Endothelial cell of umbilical vein (primary cell): ENCODE measurements at places on chromosomes 13 and 19. TPM values are rescaled to one million over a fixed set of nuclear protein-coding genes. Genes with fewer than 3 reads are reported as not detected.

DNA sequence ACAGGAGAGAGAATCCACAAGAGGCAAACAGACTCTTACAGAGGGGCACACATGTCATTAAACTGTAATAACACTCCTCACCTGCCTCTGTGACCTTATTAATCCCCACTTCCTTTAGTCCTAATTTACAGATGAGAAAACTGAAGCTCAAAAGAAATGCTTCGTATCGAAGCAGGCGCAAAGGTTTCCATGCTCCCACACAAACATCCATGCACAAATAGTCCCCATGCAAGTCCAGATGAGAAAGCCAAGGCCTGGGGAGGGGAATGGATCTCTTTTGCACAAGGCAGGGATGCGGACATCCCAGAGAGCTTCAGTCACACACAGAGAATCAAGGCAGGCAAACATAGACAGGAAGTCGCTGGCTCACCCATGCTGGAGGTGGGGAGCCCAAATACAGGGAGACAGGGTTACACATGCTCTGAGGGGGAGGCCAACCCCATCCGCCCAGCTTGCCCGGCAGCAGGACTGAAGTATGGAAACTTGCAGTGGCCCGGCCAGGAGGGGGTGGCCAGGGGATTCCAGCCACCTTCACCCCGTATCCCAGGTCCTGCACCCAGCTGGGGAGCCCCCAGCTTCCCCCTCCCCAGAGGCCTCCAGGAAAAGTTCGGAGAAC lies 468 bp downstream of the S1PR5 start:
- H3K4me1 ChIP-seq: peaks cover 2% of the 10 kb centered on the region
- peaks cover 69% of the 10 kb centered on the region for H3K27me3 ChIP-seq

Gene APOC4
- polyA plus RNA-seq: not detected in 2 replicates

DNA sequence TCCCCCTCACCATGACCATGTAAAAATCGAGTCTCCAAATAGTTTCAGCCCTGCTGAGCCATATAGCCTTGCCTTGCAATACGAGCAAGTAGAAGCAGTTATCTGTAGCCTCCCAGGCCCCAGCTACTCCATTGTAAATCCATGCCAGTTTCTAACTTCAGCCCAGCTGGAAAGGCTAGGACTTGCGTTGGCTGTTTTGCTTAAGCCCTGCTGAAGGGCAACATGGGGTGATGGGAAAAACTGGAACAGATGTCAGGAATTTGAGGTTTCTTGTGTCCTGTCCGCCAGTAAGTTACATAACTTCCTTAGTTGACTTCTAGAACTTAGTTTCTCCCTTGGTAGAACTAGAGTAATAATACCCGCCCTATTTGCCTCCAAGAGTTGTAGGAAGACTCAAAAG lies 216.0 kb upstream of the SERP2 start:
- no peaks in the 10 kb centered on the region for H3K36me3 ChIP-seq
- peaks cover 3% of the 10 kb centered on the region for H3K4me1 ChIP-seq
- H3K27me3 ChIP-seq: peaks cover 2% of the 10 kb centered on the region
- no peak for DNase-seq

DNA sequence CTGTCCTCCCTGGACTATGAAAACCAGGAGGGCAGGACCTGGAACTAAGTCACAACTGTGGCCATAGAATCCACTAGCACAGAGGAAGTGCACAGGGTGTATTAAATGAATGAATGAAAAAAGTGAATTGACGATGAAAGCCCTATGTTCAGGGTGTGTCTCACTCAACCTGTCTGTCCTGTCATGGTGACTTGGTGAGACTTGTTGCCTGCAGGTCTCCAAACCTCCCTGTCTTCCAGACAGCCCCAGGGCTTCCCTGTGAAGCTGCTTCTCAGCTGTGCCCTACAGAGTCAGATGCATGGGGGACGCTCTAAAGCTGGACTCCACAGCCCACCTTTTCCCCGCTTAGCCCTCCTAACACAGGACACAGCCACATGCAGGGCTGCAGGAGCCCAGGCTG lies 4.8 kb upstream of the IGFL1 start:
- no peaks in the 10 kb centered on the region for H3K4me1 ChIP-seq
- no peaks in the 10 kb centered on the region for H3K27me3 ChIP-seq
- no peaks in the 10 kb centered on the region for H3K36me3 ChIP-seq
- no peak for DNase-seq
- H3K4me3 ChIP-seq: no peak overlapping the region

- no peak for DNase-seq
- H3K27me3 ChIP-seq: peaks cover 12% of the 10 kb centered on the region
- H3K4me3 ChIP-seq: no peak overlapping the region
- H3K36me3 ChIP-seq: no peaks in the 10 kb centered on the region
- H3K27ac ChIP-seq: no peak overlapping the region
Measured at GRCh38 chr19:7863157-7863970, 10.8 kb downstream of the PRR36 start.

Gene RXFP2
- polyA plus RNA-seq: not detected in 2 replicates

DNA sequence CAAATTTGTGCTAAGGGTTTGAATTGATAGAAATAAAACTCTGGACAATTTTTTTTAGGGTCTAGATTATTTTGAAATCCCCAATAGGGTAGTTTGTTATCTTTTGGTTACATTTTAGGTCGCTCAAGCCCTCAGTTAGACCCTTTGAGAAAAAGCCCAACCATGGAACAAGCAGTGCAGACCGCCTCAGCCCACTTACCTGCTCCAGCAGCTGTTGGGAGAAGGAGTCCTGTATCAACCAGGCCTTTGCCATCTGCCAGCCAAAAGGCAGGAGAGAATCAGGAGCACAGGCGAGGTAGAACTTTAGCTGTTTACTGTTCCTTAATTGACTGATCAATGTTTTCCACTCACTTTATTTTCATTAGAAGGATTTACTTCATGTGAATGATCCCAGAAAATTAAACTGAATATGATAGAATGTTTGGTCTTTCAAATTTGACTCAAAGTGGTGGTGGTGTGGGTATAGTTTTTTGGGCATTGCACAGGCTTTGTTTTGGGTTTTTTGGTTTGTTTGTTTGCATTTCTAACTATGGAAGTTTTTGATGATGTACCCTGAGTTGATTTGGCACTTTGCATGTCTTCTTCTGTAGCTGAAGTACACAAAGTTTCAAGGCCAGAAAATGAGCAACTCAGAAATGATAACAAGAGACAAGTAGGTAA lies 39.2 kb upstream of the GARRE1 start:
- H3K27ac ChIP-seq: no peak overlapping the region
- H3K4me1 ChIP-seq: peaks cover 11% of the 10 kb centered on the region
- H3K27me3 ChIP-seq: no peaks in the 10 kb centered on the region
- no peak overlapping the region for H3K4me3 ChIP-seq

Gene BRSK1
- 0.33 and 0.68 TPM in 2 replicates for polyA plus RNA-seq

DNA sequence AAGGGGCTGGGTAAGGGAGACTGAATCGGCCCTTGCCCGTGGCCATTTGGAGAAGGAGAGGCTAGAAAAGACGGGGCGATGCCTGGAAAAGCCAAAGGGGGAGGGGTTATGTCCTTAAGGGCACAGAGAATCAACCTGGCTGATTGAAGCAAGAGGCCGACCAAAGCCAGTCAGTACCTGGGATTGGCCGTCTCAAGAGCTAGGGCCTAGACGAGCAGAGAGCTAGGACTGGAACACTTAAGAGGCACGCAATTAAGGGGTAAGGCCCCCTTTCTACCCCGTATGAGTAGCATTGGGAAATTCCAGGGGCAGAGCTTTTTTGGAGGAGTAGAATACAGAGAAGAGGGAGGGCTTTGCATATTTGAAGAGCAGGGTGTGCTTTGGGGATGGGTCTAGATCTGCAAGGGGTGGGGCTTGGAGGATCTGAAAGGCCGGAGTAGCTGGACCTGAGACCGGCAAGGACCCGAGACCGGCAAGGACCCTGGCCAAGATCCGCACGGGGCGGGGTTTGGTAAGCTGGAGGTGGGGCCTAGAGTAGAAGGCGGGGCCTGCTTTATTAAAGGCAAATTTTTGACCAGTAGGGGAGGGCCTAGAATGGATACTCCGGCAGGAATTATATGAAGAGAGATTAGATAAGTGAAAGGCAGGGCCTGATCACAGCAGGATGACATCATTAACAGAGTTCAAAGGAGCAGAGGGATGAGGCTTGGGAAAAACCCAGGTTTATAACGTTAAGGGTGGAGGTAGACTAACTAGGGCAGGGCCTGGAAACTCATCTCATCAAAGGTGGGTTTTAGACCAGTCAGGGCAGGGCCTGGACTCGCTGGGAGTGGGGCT lies 10.7 kb upstream of the CACNG6 start:
- peak; percentile 83 for DNase-seq
- peak overlapping the region; percentile 73 for H3K27ac ChIP-seq
- H3K27me3 ChIP-seq: no peaks in the 10 kb centered on the region
- H3K4me3 ChIP-seq: peak overlapping the region; percentile 70
- H3K4me1 ChIP-seq: peaks cover 19% of the 10 kb centered on the region
